ENCODE measurements at places on chromosomes 2 and 18.

DNA sequence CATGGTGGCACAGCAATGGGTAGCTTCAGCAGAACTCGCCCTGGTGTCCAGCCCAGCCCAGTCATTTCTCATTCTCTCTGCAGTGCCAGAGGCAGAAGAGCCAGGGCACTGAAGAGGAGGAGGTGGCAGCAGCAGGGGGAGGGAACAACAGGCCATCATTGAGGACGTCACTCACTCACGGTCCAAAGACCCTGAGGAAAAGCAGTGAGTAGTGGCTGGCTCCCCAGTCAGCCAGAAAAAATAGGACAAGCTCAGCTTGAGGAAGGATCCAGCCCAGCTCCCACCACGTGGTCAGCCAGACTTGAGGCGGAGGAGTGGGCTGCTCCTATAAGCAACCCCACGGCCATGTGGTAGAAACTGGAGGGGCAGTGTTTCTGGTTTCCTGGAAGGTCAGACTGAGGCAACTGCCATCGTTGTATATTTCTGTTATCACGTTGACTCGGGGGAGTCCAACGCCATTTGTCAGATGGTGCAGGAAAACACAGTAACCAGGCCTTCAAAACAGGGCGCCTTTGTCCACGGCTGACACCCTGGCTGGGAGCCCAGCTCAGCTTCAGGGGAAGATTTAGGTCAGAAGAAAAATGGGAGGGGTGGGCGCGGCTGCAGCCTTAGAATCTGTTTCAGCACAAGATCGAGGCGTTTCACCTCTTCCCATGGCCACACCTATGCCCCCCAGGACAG is 19.0 kb upstream of the TMEM247 start:
- no peak for DNase-seq

- DNase-seq: no peak
Measured at GRCh38 chr2:136004965-136005364, 19.5 kb upstream of the DARS1 start.

DNA sequence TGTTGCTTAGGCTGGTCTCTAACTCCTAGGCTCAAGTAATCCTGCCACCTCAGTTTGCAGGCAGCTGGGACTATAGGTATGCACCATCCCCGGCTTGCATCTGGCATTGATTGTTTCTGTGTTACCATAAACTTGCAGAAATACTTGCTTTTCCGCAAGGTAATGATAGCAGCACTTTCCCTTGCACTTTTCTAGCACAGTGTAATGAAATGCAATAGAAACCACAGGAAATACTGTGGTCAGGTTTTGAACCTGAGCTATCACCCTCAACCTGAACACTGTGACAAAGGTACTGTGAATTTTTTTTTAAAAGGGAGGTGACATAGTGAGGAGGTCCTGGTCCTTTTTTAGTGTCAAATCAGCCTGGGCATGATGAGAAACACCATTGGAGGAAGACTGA is 38.3 kb downstream of the DHRS9 start:
- DNase-seq: no peak

DNA sequence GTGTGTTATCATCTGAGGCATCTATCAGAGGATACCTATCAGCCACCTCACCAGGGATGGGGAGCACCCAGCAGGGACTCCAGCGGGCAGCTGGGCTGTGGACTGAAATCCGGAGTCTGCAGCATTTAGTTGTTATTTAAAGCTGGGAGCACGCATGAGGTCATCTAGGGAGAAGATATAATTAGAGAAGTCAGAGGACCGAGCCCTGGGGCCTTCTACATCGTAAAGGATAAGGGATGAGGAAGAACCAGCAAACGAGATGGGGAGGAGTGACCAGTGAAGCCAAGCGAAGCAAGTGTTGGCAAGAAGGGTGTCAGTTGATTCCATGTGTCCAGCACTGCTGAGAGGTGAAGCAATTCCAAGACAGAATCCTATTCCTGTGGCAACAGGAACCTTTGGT is 70.3 kb downstream of the STEAP3 start:
- DNase-seq: no peak

- no peak for DNase-seq
Measured at GRCh38 chr2:174184915-174185314, 63.4 kb downstream of the OLA1 start.

GRCh38 chr2:12173271-12173942 is 427.0 kb downstream of the LPIN1 start:
- no peak for DNase-seq

- no peak for DNase-seq
Measured at GRCh38 chr2:133553251-133553650, 15.0 kb downstream of the NCKAP5 start.

- DNase-seq: no peak
Measured at GRCh38 chr18:68665628-68666027, 49.3 kb downstream of the TMX3 start.

DNA sequence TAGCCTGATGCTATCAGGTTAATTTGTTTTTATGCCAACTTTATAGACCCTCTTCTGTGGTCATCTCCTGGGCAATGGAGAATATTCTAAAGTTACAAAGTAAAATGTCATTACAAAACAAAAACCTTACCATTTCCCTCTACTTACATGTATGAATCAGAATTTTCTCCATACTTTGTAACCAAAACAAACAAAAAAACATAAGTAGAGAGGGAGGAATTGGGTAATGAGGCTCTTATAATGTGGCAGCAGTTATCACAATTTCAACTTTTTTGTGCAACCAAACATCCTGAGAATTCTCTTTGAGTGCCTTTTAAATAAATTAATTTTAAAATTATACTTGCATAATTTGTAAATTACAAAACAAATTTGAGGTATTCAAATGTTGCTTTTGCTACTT is 332.8 kb downstream of the TXNL1 start:
- no peak for DNase-seq

DNA sequence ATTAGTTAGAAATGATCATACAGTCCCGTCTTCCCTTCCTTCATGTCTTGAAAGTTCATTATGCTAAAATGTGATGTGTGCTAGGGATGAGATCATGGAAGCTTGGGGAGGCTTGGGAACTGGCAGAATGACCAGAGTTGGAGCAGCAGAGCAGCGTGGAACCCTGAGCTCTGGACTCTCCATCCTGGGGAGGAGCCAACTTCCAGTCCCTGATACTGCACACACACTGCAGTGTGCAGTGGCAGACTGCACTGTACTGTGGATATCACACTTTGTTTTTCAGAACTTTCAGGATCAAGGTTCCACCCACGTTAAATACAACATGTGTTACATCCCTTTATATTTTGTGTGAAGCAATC is 27.3 kb upstream of the GREB1 start:
- no peak for DNase-seq

DNA sequence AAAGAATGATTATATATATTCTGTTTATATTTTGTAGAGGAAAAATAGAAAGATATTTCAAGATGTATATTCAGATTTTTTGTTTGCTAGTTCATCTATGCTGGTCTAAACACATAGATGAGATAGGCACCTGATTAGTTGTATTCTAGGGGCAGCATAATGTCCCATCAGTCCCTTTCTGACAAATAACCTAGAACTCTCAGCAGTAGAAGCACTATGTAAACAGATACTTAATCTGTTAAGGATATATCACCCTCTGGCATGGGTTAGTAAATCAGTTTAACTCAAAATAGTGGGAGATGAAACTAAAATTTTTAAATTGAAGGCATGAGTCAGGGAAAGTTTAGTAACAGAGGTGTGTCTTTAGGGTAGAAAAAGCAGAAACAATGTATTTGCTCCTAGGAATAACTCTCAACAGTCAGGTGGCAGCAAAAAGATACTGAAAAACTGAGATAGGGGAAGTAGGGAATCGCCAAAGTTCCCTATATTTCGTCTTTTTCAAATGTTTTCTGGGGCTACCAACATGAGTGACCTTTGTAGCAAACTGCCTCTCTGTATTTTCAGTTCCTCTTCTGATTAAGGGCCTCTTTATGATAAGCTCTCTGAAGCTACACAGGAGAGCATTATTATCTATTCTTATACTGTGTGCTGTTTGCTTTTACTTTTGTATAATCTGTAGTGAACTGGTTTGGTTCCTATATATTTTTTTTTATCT is 5.7 kb downstream of the PPP1R1C start:
- DNase-seq: no peak

GRCh38 chr2:17583646-17584045 is 43.1 kb downstream of the VSNL1 start:
- no peak for DNase-seq
